ENCODE measurements at places on chromosomes 2 and 18.
A peak's percentile ranks its signal among the peaks of the same experiment; 100 is the strongest.

- DNase-seq, result no peak
These were observed 7.5 kb downstream of the ACYP2 start for GRCh38 chr2:54122939-54123338.

GRCh38 chr2:94986392-94986963 is 39.0 kb upstream of the MAL start:
- DNase-seq, result peak; percentile 57

- DNase-seq, result no peak
These were observed 195.8 kb downstream of the MTX2 start for GRCh38 chr2:176464886-176465564.

DNA sequence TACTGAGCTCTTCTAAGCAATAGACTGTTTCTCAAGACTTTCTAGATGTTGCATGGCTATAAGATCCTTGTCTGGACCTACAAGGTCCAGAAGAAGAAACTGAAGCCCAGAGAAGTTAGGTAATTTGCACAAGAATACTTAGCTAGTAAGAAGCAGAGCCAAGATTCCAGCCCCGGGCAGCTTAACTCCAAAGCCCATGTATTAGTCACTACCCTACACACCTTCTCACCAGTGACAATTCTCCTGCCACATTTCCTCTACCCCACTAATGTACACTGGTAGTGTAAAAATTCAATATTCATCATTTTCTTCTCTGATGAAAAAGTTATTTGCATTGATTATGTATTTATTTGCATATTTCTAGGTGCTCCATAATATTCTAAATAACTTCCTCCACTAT is 95.5 kb upstream of the CREB1 start:
- DNase-seq, result no peak

- no peak for DNase-seq
These were observed 73.9 kb upstream of the TTC27 start for GRCh38 chr2:32553829-32554432.

DNA sequence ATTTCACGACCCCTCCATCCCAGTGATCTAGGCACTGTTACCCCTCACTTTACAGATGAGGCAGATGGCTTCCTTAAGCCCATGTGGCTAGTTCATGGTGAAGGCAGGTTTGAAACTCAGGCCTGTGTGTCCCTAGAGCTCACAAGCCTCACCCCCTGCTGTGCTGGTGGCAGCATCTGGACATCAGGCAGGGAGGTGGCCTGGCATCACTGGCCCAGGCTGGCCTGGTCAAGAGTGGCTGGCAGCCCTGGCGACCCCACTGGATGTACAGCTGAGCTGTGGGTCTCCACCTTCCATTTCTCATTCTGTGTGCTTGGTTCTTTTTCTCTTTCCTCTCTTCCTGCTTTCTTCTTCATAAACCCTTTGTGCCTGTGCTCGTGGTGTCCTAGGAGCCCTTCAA is 56.3 kb downstream of the BOLA3 start:
- DNase-seq, result no peak

DNA sequence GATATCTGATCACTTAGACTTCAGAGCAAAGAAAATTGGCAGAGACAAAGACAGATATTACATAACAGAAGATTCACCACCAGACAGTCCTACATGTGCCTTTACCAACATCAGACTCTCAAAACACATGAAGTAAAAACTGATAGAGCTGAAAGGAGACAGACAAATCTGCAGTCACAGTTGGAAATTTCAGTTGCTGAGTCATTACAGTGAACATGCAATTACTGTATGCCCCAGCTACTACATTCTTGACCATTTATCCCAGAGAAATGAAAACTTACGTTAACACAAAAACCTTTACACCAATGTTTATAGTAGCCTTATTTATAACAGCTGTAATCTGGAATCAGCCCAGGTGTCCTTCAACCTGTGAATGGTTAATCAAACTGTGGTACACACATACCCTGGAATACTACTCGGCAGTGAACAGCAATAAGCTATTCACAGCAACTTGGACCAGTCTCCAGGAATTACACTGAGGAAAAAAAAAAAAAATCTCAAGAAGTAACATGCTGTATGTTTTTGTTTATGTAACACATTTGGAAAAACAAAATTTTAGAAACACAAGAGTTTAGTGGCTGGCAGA is 7.5 kb upstream of the SCLY start:
- no peak for DNase-seq

GRCh38 chr2:33350632-33351031 is 125.8 kb upstream of the RASGRP3 start:
- no peak for DNase-seq

DNA sequence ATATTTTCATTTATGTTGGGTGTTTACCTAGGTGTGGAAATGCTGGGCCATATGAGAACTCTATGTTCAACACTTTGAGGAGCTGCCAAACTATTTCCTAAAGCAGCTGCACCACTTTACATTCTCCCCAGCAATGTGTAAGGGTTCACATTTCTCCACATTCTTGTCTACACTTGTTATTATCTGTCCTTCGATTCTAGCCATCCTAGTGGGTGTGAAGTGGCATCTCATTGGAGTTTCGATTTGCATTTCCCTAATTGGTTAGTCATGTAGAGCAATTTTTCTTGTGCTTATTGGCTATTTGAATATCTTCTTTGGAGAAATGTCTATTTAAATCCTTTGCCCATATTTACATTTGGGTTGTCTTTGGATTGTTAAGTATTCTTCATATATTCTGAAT is 21.9 kb downstream of the RNF144A start:
- no peak for DNase-seq

GRCh38 chr2:21591926-21592325 is 468.2 kb downstream of the TDRD15 start:
- DNase-seq, result no peak

DNA sequence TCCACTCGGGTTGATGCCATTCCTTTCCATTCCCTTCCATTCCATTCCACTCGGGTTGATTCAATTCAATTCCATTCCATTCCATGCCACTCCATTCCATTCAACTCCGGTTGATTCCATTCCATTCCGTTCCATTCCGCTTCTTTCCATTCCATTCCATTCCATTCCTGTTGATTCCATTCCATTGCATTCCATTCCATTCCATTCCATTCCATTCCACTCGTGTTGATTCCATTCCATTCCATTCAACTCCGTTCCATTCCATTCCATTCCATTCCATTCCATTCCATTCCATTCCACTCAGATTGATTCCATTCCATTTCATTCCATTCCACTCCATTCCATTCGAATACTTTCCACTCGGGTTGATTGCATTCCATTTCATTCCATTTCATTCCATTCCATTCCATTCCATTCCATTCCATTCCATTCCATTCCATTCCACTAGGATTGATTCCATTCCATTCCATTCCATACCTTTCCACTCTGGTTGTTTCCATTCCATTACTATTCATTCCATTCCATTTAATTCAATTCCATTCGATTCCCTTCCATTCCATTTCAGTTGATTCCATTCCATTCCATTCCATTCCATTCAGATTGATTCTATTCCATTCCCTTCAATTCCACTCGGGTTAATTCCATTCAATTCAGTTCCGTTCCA is 1141.8 kb downstream of the RPIA start:
- DNase-seq, result no peak

GRCh38 chr18:22847392-22847791 is 85.7 kb upstream of the RBBP8 start:
- DNase-seq, result no peak

- no peak for DNase-seq
These were observed 133.7 kb downstream of the GALNT3 start for GRCh38 chr2:165660361-165660760.

DNA sequence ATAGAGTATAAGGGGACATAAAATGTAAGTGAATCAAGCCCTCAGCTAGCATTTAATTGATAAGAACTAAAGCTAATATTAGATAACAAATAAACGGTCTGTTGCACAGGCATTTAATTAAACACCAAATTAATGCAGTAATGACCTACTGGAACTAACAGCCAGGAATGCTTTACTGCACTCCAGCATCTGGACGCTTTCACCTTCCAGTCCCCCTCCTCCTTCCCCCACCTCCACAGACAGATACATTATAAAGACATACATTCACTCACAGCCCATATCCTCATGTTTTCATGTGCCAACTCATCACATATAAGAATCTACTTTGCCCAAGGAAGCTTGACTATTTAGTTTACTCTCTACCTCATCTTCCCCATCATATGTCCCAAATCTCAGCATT is 337.4 kb upstream of the PIK3C3 start:
- DNase-seq, result no peak

DNA sequence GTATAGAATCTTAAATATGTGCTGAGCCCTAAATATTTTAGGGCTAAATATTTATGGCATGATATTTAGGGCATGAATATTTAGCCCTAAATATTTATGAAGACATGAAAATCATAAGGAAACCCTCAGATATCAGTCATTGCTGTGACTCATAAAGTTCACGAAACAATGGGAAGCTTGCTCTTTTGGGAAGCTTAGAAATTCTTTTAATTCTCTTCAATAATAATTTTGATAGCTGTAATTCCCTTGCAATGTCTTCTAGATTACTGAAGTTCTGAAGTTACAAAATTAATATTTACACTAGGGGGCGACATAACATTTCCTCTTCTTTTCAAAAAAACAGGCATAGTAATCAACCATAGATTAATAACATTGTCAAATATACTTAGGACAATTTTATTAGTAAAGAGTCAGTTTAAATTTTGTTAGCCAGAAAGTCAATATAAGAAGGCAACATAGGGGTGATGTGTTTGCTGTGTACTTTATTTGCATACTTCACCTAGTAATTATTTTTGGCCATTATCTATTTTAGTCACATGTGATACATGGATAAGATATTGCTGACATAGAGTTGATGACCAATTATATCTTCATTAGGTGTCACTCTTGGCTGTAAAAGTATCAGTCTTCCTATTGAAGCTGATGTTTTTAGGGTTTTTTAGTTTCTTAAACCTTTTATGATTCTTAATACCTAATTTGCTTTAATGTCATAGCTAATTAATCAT is 13.2 kb downstream of the ZNF804A start:
- no peak for DNase-seq

- no peak for DNase-seq
These were observed 4.2 kb downstream of the PXDN start for GRCh38 chr2:1739961-1740715.

- no peak for DNase-seq
These were observed 508.4 kb downstream of the ZEB2 start for GRCh38 chr2:144011553-144011952.

- no peak for DNase-seq
These were observed 492 bp downstream of the COLEC11 start for GRCh38 chr2:3595404-3595803.

DNA sequence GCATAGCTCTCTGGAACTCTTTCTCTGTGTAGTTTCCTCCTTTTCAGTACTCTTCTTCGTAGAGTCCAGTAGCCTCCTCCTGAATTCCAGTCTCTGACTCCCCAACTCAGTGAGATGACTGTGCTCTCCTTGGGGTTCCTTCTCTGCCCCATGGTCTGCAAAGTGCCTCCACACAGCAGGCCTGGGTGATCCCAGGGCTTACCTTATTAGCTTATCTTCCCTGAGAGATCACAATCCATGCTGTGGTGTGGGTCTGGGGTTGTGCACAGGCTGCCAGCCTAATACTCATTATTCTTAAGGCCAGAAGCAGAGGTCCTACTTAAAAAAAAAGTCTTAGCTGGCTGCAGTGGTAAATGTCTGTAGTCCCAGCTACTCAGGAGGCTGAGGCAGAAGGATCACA is 4.6 kb upstream of the GPR39 start:
- DNase-seq, result no peak

- DNase-seq, result no peak
These were observed 100.6 kb downstream of the DYM start for GRCh38 chr18:49359732-49360444.

GRCh38 chr2:237287872-237288271 is 126.1 kb downstream of the COL6A3 start:
- DNase-seq, result no peak

DNA sequence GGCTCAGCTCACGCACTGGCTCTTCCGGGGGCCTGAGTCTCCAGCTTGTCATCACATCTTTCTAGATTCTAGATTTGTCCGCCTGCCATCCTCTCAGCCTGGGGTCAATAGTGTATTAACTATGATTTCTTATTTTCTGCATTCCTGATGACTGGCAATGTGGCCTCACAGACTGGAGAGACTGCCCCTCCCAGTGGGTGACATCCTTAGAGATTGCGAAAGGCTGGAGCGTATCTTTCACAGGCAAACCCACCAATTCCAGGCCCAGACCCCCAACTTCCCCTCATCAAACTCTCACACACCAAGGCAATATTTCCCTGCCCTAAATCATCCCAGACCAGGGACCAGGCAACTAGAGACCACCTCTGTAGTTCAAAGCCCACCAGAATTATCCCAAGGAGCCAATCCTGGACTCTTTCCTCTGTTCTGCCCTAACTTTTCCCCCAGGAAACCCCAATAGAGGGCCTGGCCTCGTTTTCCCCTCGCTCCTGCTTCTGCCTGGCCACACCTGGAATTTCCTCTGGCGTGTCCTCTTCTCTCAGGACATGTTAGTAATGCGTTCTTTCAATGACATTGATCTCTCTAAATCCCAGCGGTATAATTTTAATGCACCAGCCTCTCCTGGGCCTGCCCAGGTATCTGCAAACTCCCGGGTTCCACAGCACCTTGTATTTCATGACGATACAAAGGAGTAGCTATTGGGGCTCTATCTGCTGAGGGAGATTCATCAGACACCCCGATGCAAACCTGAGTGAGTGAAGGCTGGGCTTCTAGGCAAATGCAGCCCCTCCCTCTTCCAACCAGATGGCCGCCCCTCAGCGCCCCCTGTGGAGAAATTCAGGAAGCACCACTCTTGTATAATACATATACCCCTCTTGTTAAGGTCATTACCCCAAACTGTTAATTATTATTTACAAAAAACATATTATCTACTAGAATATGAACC is 2.4 kb upstream of the KCNF1 start:
- peak; percentile 31 for DNase-seq

- no peak for DNase-seq
These were observed 48.9 kb upstream of the STPG4 start for GRCh38 chr2:47203995-47204394.

DNA sequence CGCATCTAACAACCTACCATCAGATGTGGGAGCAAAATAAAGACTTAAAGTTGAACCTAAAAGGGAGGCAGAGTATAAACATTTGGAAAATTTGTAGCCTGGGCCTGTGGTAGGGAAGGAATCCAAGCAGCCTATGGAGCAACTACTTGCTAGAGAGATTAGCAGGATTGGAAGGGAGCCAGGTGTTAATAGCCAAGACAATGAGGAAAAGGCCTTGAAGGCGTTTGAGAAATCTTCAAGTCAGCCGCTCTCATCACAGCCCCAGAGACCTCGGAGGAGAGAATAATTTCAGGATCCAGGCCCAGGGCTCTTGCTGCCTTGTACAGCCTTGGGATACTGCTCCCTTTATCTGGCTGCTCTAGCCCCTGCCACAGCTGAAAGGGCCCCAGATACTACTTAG is 219.7 kb downstream of the THSD7B start:
- DNase-seq, result no peak

DNA sequence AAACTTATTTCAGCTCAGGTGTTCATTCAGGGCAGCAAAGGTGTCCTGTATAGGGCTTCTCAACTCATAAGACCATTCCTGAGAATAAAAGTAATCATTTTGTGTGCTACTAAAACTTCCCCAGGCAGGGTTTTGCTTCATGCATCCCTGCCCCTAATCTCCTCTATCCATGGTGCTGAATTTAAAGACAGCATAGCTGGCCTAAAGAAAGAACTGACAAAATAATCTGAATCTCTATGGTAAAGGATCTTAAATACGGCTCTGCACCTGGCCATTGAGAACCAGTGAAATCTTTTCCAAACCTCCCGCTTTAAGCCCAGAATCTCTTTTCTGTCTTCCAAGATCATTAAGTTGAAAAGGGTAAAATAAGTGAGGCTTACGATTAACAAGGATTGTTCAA is 292.1 kb upstream of the KLHL29 start:
- DNase-seq, result no peak

All from activated CD4-positive, alpha-beta memory T cell treated with anti-CD3 and anti-CD28 coated beads for 36 hours (primary cell).